GM23338 (cell line): ENCODE measurements at places on chromosomes 4 and X.

DNA sequence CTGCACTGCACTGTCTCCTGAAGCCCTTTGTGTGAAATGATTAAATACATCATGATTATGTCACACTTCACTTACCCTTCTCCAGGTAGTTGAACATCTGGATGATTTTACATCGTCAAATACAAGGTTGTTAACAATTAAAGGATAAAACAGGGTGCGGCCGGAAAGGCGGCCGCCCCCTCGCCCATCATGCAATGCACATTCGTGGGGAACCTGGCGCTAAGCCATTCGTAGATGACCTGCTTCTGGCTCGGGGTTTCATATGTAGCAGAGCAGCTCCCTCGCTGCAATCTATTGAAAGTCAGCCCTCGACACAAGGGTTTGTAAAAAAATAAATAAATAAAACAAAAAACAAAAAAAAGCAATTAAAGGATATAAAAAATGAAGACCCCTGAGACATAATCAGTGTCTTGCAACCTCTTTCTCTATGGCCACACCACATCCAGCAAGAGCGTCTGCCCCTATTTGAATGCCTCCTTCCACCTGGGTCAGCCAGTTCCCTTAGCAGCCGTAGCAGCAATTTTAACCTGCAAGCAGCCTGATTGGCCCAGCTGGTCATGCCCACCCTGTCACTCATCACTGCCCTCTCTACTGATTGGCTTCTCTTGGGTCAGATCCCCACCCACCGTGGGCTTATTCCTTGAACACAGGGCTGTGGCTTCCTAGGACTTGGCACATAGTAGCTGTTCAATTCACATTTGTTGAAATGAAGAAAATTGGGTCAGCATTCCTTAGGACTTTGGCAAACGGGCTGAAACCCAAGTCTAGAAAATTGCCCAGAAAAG, 147.8 kb upstream of the PSAPL1 start:
- no peak for DNase-seq

GRCh38 chr4:85598936-85599335, 124.0 kb downstream of the ARHGAP24 start:
- no peak for DNase-seq

GRCh38 chr4:36392916-36393315, 111.5 kb downstream of the DTHD1 start:
- no peak for DNase-seq

- no peak for DNase-seq
Observed at GRCh38 chr4:55795341-55795740, 24.2 kb upstream of the EXOC1L start.

DNA sequence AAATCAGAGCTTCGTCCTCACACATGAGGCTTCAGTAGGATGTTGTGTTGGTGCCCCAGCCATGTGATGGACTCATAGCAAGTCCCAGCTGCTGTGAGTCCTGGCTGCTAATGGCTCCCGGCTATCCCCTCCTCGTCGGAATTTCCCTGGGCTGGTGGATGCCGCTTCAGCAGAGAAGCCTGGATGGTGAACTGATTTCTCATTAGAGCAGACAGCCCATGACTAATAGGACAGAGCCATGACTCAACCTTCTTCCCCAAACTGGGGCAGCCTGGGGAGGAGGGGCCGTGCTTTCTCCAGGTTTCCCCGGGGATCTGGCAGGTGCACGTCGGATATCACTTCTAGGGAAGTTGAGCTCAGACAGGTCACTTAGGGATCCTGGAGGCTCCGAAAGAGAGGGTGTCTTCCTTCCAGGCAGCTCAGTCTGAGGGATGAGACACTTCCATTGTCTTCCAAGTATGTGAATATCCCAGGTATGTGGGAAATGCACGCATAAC, 112.7 kb downstream of the ASMT start:
- DNase-seq, result peak; percentile 85
